ENCODE measurements at places on chromosomes 1 and 21.

- no peak for DNase-seq
These were observed 111.7 kb downstream of the DUSP10 start for GRCh38 chr1:221630236-221630635.

DNA sequence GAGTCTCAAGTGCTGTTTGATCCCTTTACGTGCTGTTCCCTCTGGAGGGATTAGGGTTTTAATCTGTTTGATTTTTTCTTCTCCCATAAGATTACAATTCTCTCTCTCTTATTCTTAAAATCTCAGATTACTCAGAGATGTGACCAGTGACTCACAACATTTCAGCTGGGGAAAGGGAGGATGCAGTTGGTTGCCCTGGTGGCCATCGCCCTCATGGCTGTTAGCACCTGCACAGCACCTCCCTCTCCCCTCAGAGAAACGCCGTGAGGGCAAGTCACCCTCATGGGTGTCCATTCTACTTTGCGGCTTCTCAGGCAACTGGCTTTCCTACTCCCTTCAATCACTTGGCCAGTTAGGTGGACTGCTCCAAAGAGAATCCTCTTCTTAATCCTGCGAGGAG, 42.4 kb upstream of the KCNA3 start:
- DNase-seq: no peak

- no peak for DNase-seq
These were observed 240.4 kb upstream of the POU3F1 start for GRCh38 chr1:38287036-38287435.

- DNase-seq: no peak
These were observed 234.0 kb downstream of the TM2D1 start for GRCh38 chr1:61490924-61491323.

DNA sequence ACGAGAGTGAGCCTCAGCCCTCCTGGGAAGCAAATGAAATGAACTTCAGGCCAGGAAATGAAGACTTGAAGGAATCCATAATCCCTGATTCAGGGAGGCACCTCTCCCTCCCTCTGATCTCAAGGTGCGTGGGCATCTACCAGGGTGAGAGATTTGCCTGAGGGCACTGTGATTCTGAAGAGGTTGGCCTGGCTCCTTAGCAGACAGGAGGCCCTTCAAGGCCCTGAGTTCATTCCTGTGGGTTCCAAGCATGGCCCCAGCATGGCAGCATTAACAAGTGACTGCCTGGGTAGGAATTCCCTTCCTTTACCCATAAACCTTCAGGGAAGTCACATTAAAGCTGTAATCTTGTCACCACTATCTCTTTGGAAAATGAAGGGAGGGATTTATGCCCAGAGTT, 29.8 kb upstream of the IFNGR2 start:
- no peak for DNase-seq

DNA sequence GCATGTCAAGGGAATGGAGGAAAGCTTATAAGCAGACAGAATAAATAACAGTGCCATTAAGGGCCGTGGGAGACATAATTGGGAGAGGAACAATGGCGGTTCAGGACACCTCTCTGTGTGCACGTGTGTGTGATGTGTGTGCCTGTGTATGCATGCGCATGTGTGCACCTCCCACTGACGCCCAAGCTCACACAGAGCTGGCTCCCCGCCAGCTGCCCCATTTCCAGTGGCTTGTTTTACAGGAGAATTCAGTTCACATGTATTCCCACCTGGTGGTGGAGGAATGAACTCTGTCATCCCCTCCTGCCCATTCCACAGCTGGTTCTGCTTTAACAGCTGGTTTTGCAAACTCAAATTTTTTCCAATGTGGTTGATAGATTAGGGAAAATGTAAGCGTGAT, 262.2 kb downstream of the AJAP1 start:
- no peak for DNase-seq

DNA sequence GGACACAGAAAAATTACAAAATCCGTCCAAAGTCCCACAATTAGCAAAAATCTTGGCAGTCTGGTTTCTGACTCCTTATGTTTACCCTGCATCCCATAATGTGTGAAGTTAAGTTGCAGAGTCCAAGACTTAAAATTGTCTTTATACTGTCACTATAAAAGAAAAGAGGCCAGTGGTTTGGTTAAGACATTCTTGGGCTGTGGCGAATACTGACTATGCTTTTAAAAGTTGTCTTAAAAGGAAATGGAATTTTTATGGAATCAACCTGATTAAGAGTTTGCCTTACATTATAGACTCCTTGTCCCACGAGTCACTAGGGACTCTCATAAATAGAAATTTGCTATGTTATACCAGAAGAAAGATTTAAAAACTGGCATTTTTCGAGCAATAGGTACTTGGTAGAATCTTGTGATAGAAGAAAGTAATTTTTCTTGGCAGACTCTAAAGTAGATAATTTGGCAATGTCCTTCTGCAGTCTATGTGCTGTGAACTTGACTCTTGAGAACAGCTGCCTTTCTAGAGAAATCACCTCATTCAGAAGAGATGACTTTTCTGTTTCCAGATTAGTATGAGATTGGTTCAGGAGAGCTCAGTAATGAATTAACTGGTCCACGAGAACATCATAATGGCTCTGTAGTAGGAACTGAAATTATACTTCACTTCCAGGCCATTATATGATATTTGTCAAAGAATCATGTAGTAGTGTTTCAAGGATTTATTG, 31.8 kb downstream of the NTNG1 start:
- no peak for DNase-seq

- no peak for DNase-seq
These were observed 30.2 kb upstream of the DUSP10 start for GRCh38 chr1:221772117-221772516.

GRCh38 chr1:193458628-193459027, 272.2 kb upstream of the B3GALT2 start:
- no peak for DNase-seq

DNA sequence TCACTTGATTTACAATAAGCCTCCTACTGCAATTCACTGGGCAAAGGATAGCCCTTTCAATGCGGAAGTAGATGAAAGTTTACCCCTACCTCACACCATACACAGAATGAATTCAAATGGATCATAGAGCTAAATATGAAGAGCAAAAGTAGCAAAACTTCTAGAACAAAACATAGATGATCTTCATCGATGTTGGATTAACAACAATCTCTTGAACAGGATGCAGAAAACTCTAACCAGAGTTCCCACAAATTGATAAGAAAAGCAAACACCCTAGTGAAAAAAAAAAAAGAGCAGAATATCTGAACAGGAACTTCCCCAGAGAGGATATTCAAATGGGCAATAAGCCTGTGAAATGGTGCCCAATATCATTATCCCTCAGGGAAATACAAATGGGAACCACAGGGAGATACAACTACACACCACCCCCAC, 1.9 kb upstream of the UBASH3A start:
- no peak for DNase-seq
